Lung (tissue), 17 donors: ENCODE measurements at places on chromosomes 6 and 20. TPM values are rescaled to one million over a fixed set of nuclear protein-coding genes. Genes with fewer than 3 reads are reported as not detected.

- no peak for DNase-seq
- no peak overlapping the region for H3K27ac ChIP-seq
- no peaks in the 10 kb centered on the region for H3K27me3 ChIP-seq
- H3K4me3 ChIP-seq: no peak overlapping the region
- H3K36me3 ChIP-seq: peaks cover 8% of the 10 kb centered on the region
These were observed 80.0 kb downstream of the ATRN start for GRCh38 chr20:3550837-3551236.

GRCh38 chr6:16345449-16346330, 107.3 kb downstream of the GMPR start:
- H3K4me1 ChIP-seq: peaks cover 4% of the 10 kb centered on the region
- no peak for DNase-seq
- H3K27ac ChIP-seq: peak overlapping the region; percentile 44
- H3K27me3 ChIP-seq: no peaks in the 10 kb centered on the region

DNA sequence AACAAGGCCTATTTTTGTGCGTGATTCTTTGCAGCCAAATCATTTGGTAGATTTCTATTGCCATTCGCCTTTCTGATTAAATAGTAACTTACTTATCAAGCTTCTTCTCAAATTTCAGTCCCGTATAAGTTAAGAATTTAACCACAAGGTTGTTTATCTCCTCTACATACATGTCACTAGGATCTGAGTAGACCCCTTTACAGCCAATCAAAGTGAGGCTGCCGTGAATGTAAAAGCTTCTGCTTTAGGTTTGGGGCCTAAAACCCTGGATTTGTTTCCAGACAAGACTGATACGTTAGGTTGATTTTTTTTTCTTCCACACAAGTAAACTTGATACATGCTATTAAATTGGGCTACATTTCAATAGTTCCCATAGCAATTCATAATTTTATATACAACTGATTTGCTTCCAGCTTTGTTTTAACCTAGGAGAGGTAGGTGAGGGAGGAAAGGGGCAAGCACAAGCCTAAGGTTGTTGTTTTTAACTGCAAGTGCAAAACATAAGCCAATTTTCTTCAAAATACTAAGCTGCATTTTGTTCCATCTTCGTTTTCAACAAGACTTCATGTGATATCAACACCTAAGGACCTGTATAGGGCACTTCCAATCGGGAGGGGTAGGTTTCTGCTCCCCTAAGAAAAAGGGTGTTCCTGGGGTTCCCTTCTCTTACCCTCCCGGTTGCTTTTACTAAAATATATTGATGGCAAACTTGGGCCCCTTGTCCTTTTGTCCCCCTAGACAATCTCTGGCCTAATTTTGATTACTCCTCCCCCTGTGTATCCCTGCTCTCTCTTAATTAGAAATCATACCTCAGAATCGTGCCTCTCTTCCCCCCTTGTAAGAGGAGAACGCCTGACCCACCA, 1.7 kb downstream of the RANBP9 start:
- DNase-seq: peak; percentile 79
- peak overlapping the region; percentile 99 for H3K27ac ChIP-seq
- H3K4me3 ChIP-seq: peak overlapping the region; percentile 85
- H3K4me1 ChIP-seq: peaks cover 7% of the 10 kb centered on the region

- no peak overlapping the region for H3K27ac ChIP-seq
- no peaks in the 10 kb centered on the region for H3K27me3 ChIP-seq
- no peaks in the 10 kb centered on the region for H3K4me1 ChIP-seq
- no peak overlapping the region for H3K4me3 ChIP-seq
- no peak for DNase-seq
These were observed 16.2 kb downstream of the BNIP5 start for GRCh38 chr6:36320475-36320874.

- H3K27ac ChIP-seq: no peak overlapping the region
- H3K4me3 ChIP-seq: no peak overlapping the region
- H3K27me3 ChIP-seq: no peaks in the 10 kb centered on the region
- no peaks in the 10 kb centered on the region for H3K4me1 ChIP-seq
- no peak for DNase-seq
These were observed 142.3 kb downstream of the FARS2 start for GRCh38 chr6:5403609-5404008.

- H3K36me3 ChIP-seq: no peaks in the 10 kb centered on the region
- H3K27ac ChIP-seq: no peak overlapping the region
- no peaks in the 10 kb centered on the region for H3K4me1 ChIP-seq
These were observed 964.6 kb upstream of the SLC35B3 start for GRCh38 chr6:9399916-9400315.

DNA sequence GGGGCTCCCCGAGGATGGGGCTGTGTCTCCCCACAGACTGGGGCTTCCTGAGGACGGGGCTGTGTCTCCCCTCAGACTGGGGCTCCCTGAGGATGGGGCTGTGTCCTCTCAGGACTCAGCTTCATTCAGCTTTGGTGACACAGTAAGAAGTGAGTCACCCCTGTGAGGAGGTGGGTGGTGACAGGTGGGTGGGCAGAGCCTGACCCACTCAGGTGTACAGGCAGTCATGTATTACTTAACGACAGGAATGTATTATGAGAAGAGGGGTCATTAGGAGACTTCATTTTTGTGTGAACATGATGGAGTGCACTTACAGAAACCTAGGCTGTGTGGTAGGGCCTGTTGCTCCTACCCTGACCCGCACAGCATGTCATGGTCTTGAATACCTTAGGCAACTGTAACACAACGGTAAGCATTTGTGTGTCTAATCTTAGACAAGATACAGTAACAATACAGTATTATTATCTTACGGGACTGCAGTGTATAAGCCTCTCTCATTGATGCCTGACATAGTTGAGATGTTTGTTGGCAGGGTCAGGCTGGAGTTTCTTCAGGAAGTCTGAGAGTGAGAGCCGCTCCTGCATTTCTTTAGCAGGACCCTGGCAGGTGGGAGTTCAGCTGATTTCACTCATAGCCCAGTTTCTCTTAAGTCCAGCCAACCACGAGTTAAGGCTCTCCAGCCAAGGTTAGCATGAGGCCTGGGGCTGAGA, 10.9 kb upstream of the PGC start:
- H3K36me3 ChIP-seq: no peaks in the 10 kb centered on the region
- H3K27ac ChIP-seq: no peak overlapping the region
- H3K4me1 ChIP-seq: no peaks in the 10 kb centered on the region
- DNase-seq: no peak

DNA sequence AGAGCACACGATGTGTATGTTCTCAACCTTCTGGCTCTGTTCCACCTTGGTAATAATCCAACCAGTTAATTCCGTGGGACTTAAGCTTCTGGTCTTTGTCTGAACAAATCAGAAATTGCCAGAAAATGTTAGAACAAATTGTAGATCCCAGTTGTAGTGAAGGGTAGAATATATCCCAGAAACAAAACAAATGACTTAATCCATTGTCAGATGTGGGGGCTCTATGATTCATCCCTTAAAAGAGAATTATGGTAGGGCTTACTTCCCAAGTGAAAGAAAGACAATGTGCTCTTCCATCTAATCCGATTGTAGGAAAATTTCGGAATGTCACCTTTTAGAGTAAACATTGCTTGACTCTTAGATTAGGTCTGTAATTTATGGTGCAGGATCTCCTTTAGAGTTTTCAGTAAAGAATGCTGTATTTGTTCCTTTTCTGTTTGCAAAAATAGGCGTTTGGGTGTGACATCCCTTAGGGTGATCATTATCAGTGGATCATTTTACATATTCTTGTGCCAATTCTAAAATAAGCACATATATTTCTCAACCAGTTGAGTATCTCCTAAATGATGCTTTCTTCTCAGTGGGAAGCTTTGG, 234.5 kb upstream of the ZNF217 start:
- H3K27ac ChIP-seq: peak overlapping the region; percentile 91
- H3K36me3 ChIP-seq: no peaks in the 10 kb centered on the region
- H3K27me3 ChIP-seq: no peaks in the 10 kb centered on the region
- DNase-seq: peak; percentile 98

GRCh38 chr6:53369876-53370515, 21.2 kb upstream of the ELOVL5 start:
- H3K27ac ChIP-seq: no peak overlapping the region
- H3K4me3 ChIP-seq: no peak overlapping the region
- no peak for DNase-seq
- no peaks in the 10 kb centered on the region for H3K27me3 ChIP-seq
- H3K4me1 ChIP-seq: no peaks in the 10 kb centered on the region
- H3K36me3 ChIP-seq: no peaks in the 10 kb centered on the region

LPA gene
- total RNA-seq: 1.1 TPM

- H3K4me1 ChIP-seq: peaks cover 14% of the 10 kb centered on the region
- no peaks in the 10 kb centered on the region for H3K27me3 ChIP-seq
- H3K4me3 ChIP-seq: no peak overlapping the region
These were observed 1.3 kb upstream of the TOP1 start for GRCh38 chr20:41027366-41027765.

LGSN gene
- 1.5 TPM for total RNA-seq

MAS1 gene
- total RNA-seq: not detected

- H3K27me3 ChIP-seq: no peaks in the 10 kb centered on the region
- no peak overlapping the region for H3K4me3 ChIP-seq
- H3K27ac ChIP-seq: no peak overlapping the region
- H3K36me3 ChIP-seq: no peaks in the 10 kb centered on the region
- no peak for DNase-seq
These were observed 13.4 kb downstream of the CRISP1 start for GRCh38 chr6:49852975-49853374.

DNA sequence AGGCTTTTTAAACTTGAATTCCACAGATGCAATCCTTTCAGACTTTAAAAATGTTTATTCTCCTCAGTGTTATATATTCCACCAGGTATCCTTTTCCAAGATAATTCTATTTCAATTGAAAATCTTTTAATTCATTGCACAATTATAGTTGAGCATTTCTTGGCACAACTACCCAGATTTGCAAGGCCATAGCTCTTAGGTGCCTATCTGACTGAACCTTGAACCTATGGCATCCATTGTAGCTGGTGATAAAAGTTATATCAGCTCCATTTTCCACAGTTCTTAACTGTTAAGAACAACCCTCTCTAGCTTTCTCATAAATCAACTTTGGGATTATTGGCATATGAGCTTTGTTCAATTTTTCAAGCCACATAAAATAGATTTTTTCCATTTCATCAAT, 42.4 kb downstream of the PACRG start:
- no peak overlapping the region for H3K27ac ChIP-seq
- no peaks in the 10 kb centered on the region for H3K36me3 ChIP-seq
- DNase-seq: no peak
- H3K27me3 ChIP-seq: no peaks in the 10 kb centered on the region

GRCh38 chr6:135073756-135074393, 19.3 kb upstream of the HBS1L start:
- no peak for DNase-seq
- H3K27me3 ChIP-seq: no peaks in the 10 kb centered on the region
- no peak overlapping the region for H3K4me3 ChIP-seq
- no peaks in the 10 kb centered on the region for H3K4me1 ChIP-seq

GRCh38 chr20:63834491-63834880, 3.4 kb upstream of the ZBTB46 start:
- peaks cover 28% of the 10 kb centered on the region for H3K4me1 ChIP-seq
- no peak for DNase-seq
- H3K27ac ChIP-seq: no peak overlapping the region
- no peak overlapping the region for H3K4me3 ChIP-seq
- no peaks in the 10 kb centered on the region for H3K36me3 ChIP-seq

GRCh38 chr20:37389844-37390275, 43.9 kb downstream of the SRC start:
- DNase-seq: no peak
- H3K27ac ChIP-seq: no peak overlapping the region
- H3K27me3 ChIP-seq: no peaks in the 10 kb centered on the region
- peaks cover 26% of the 10 kb centered on the region for H3K36me3 ChIP-seq
- no peaks in the 10 kb centered on the region for H3K4me1 ChIP-seq

PLN gene
- total RNA-seq: 12.3 TPM

DNA sequence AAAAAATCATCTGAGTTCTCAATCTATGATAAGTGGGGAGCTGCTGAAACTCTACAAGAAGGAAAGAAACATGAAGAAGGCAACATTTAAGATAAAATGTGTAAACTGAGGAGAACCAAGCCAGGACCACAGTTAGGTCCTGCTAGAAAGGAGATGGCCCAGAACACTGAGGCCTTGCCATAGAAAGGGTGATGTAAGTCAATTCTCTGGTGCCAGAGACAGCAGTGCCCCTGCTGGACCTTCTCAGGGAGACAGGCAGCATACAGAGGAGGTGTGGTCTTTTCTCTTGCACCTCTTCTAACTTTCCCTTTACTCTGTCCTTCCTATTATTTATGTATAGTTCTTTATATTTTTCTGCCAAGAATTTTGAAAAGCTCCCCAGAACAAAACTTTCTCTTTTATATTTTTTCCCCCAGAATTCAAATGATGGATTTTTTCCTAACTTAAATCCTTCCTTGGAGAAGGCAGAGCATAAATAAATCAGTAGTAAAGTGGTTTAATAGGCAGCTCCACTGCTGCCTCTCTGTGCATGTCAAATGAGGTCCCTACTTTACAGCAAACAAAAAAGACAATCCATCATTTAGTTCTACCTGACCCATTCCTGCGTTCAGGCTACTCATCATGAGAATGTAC, 9.0 kb downstream of the UQCC2 start:
- H3K4me3 ChIP-seq: no peak overlapping the region
- H3K4me1 ChIP-seq: peaks cover 6% of the 10 kb centered on the region
- H3K36me3 ChIP-seq: peaks cover 12% of the 10 kb centered on the region
- H3K27me3 ChIP-seq: no peaks in the 10 kb centered on the region
- no peak overlapping the region for H3K27ac ChIP-seq

PROCR gene
- total RNA-seq: 22.5 TPM

GRCh38 chr20:1815502-1816085, 79.6 kb upstream of the SIRPA start:
- no peak overlapping the region for H3K27ac ChIP-seq
- no peak overlapping the region for H3K4me3 ChIP-seq
- H3K27me3 ChIP-seq: no peaks in the 10 kb centered on the region
- DNase-seq: no peak

DNA sequence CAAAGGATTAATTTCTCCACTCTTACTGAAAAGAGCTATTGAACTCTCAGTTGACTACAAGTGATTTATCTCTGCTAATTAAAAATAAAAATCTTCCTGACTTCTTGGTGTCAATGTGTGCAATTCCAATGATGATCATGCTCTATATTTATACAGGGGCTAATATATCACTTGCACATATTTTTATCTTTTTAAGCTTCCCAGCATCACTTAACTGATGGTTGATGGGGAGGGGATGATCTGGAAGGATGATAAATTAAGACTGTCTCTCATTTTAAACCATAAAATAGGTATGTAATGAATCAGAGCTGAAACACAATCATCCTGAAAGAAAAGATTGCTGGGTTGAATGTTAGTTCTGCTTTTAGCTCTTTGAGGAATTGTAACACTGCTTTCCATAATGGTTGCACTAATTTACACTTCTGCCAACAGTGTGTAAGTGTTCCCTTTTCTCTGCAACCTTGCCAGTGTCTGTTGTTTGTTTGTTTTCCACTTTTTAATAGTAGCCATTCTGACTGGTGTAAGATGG, 169.6 kb upstream of the ECI2 start:
- DNase-seq: no peak
- H3K27ac ChIP-seq: no peak overlapping the region
- no peaks in the 10 kb centered on the region for H3K36me3 ChIP-seq
- no peaks in the 10 kb centered on the region for H3K27me3 ChIP-seq
- no peak overlapping the region for H3K4me3 ChIP-seq

- no peak for DNase-seq
- no peaks in the 10 kb centered on the region for H3K36me3 ChIP-seq
- no peak overlapping the region for H3K27ac ChIP-seq
- no peak overlapping the region for H3K4me3 ChIP-seq
These were observed 190.4 kb downstream of the CDKAL1 start for GRCh38 chr6:20724443-20725190.

GRCh38 chr20:33444797-33445560, 1.4 kb upstream of the SNTA1 start:
- H3K36me3 ChIP-seq: no peaks in the 10 kb centered on the region
- H3K27ac ChIP-seq: peak overlapping the region; percentile 69
- no peak for DNase-seq
- no peaks in the 10 kb centered on the region for H3K27me3 ChIP-seq

- H3K4me1 ChIP-seq: no peaks in the 10 kb centered on the region
- no peak overlapping the region for H3K4me3 ChIP-seq
- peaks cover 4% of the 10 kb centered on the region for H3K36me3 ChIP-seq
- DNase-seq: no peak
These were observed 126.7 kb downstream of the AIG1 start for GRCh38 chr6:143187238-143187923.
